ENCODE measurements at places on chromosomes 16 and 17.

GRCh38 chr17:66939461-66940114 lies 24.9 kb upstream of the CACNG4 start:
- DNase-seq = no peak

- no peak for DNase-seq
These were observed 346.0 kb downstream of the GRIN2A start for GRCh38 chr16:9836118-9836736.

- DNase-seq = no peak
These were observed 19.4 kb downstream of the ITGB4 start for GRCh38 chr17:75740631-75741077.

DNA sequence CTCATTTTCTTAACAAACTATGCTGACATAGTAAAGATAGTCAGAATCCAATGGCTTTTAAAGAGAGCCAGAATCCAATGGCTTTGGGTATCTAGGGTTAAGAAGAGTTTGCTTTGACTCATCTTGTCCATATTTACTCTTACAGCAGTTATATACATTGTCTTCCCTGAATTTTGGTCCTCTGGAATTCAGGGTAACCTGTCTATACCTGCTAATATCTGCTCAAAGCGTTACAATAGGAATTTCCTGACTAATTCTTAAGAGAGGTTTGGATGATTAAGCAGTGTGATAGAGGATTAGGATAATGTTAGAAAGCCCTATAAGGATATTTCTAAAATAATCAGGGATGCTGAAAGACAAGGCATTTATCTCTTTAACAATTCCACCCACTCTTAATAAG lies 2.0 kb upstream of the CDH8 start:
- no peak for DNase-seq

DNA sequence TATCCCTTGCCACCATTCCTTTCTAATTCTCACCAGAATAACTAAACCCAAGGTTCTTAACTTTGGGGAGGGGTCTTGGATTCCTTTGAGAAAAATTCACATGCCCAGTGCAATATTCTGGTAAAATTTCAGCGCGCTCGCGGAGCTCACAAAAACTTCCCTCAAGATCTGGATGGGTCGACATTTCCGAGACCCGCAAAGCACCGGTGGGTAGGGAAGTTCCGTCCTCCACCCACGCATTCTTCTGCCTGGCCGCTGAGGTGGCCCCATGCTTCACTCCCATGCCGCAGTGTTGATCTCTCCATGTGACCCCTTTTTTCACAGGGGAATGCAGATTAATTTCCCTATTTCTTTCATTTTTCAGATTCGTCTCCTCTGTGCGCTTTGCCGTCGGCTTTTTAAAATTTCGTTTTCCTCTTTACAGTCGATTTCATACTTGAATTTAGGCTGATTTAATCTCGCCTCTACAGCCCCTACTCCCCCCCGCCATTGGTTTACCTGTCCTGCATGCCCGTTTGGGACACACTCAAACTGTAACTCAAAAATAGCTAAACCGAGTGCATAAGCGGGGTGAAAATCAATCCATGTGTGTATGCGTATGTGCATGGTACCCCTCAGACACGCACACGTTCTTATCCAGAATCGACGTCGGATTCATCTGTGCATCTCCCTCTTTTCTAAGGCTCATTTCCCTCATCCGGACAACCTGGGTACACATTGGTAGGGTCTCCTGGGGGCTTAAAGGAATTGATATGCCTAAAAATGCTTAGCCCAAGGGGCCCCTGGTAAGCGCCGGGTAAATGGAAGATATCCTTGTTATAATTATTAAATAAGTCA lies 1.4 kb upstream of the SP6 start:
- no peak for DNase-seq

GRCh38 chr16:70437017-70437581 lies 1.8 kb downstream of the ST3GAL2 start:
- DNase-seq = no peak

DNA sequence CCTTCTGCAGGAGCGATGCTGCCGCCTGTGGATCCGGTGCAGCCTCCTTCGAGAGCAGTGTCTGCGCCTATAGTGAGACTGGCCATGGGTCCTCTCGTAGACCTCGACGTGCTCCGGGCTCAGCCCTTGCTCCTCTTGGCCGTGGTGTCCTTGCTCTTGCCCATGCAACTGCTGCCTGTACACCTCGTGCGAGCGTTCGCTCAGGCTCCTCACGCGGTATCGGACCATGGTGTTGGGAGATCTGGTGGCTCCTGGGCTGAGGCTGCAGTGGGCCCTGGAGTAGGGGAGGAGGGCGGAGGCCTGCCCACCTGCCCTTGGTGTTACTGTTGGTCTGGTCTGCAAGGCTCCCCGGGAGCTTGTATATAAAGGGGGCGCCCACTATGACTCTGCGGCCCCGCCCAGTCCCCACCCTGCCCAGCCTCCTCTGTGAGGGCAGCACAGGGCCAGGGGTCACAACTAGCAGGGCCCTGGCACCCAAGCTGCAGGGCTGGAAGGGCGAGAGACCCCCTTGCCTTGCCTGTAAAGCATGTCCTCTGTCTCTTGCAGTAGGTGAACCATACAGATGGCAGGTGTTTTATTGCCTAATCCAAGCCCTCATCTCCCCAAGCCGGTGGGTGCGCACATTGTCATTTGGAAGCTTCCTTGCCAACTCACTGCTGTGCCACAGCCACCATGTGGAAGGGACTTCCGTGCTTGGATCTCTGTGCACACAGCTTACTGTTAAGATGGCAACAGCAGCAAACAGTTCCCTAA lies at the start of gene PRM2:
Gene PRM2, minus strand, starts transcription at position 338 of the 753 bp plus-strand sequence. Its CDS starts 110 bp downstream, at position 228.
- no peak for DNase-seq

- no peak for DNase-seq
These were observed 48.5 kb downstream of the CRISPLD2 start for GRCh38 chr16:84868328-84868727.

DNA sequence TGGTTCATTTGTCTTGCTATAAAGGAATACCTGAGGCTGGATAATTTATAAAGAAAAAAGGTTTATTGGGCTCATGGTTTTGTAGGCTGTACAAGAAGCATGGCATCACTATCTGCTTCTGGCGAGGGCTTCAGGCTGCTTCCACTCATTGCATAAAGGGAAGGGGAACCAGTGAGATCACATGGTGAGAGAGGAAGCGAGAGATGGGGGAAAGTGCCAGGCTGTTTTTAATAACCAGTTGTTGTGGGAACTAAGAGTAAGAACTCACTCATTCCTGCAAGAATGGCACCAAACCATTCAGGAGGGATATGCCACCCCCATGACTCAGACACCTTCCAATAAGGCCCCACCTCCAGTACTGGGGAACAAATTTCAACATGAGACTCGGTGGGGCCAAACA lies 24.3 kb downstream of the SPECC1 start:
- DNase-seq = no peak

DNA sequence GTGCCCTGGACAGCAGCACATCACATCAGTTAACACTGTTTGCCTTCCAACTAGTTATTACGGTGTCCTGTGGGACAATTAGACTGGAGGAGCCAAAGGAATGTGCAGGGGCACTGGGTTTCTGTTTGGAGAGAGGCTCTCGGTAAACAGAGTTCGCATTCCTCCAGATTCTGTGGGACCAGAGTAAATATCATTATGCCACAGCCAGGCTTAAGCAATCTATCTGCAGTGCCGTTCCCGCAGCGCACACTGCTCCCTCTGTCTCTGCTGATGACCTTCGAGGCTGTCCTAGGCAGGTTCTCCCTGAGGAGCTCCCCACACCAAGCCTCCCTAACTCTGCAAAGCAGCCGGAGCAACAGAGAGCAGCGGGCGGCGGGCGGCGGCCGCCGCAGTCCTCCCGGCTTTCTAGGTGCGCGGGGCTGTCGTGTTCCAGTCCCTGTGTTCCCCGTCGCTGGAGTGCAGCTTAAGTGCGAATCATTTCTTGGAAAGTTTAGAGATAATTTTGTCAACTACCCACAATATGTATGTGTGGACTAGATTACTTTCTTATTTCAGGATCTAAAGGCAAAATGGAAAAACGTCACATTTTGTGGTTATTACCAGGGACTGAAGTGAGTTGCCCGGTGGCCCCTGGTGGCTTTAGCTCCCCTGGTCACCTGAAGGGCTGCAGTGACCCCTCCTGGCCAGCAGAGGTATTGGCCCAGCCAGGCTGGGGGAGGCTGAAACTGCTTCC lies 43.3 kb downstream of the PGS1 start:
- DNase-seq = peak; percentile 24

Measured in caudate nucleus (tissue), 63 donors.